Activated CD8-positive, alpha-beta memory T cell treated with anti-CD3 and anti-CD28 coated beads, Interleukin-2, amount 50 U/mL, for 4 hours (primary cell): ENCODE measurements at places on chromosomes 4 and X.
A peak's percentile ranks its signal among the peaks of the same experiment; 100 is the strongest.

DNA sequence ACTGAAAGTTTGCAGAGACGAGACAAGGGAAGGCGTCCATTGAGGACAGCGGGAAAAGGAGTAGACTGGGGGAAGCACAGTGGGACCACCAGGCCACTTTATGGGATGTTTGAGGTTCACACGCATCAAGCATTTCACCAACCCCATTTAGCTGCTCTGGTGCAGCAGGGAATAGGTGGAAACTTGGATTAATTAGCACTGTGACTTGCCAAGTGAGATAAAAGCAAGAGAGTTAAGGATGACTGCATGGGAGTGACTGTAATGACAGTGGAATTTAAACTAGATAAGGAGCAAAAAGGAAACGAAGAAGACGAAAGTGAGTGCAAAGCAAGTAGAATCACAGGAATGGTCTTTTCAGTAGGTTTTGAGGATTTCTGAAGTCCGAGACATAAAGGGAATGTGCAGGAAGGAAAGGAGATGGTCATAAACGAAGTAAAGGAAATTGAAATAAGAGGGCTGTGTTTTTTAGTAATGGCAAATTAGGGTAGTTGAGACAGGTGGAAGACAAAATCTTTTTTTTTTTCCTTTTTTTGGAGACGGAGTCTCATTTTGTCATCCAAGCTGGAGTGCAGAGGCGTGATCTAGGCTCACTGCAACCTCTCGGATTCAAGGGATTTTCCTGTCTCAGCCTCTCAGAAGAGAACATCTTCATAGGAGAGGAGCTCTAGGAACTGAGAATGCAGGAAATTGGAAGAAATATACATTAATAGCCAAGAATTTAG is 119.0 kb upstream of the MAP9 start:
- DNase-seq = no peak

- no peak for DNase-seq
These were observed 52.2 kb downstream of the AFM start for GRCh38 chr4:73533515-73534422.

- no peak for DNase-seq
These were observed 84.7 kb downstream of the RAP1GDS1 start for GRCh38 chr4:98345838-98346237.

- no peak for DNase-seq
These were observed 12.0 kb upstream of the RTL9 start for GRCh38 chrX:110346681-110347080.

- no peak for DNase-seq
These were observed 1080.3 kb downstream of the ARAP2 start for GRCh38 chr4:35164063-35164462.

- DNase-seq = no peak
These were observed 138.0 kb downstream of the VEGFC start for GRCh38 chr4:176654565-176655216.

DNA sequence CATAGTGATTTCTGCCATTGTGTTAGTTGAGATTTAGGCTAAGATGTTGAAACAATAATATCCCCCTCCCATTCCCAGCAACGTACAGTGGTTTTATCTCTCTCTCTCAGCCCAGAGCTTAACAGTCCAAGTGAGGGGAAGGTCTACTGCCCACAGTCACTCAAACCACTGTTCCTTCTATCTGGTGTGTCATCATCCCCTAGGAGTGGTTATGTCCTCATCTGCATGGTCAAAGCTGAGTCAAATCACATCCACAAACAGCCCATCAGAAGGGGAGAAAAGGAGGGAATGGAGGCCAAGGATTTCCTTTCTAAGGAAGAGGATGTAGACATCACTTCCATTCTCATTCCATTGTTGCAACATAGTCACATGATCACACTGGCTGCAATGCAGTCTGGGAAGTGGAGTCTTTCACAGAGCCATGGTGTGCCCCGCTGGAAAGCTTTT is 42.8 kb upstream of the CHRNA9 start:
- DNase-seq = no peak

DNA sequence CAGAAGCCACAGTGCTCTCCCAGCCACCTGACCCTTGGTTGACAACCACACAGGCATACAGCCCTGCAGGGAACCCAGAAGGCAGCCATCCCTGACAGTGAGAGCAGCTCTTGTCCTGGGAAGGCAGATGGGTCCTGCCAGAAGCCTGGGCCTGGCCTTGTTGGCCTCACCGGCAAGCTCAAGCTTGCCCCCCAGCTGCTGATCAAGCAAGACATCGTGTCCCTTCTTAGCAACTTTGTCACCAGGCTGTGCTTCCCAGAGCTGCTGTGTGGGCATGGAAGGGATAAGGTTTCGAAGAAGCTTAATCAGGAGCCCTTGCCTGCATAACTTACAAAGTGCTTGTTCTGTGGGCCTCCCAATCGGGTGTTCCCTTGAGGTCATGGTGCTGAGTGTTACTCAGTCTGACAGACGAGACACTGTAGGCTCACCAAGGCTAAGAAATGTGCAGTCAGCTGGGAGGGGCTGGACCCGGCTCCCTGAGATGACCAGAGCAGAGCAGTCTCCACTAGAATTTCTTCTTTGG is 6.8 kb upstream of the ABLIM2 start:
- DNase-seq = no peak

GRCh38 chr4:1171311-1172227 is 814 bp downstream of the SPON2 start:
- DNase-seq = peak; percentile 56

- DNase-seq = no peak
These were observed 17.3 kb upstream of the TBC1D14 start for GRCh38 chr4:6892190-6892908.

GRCh38 chrX:134548257-134549201 is 88.6 kb downstream of the HPRT1 start:
- DNase-seq = no peak

GRCh38 chr4:7500404-7500803 is 65.7 kb upstream of the PSAPL1 start:
- no peak for DNase-seq

DNA sequence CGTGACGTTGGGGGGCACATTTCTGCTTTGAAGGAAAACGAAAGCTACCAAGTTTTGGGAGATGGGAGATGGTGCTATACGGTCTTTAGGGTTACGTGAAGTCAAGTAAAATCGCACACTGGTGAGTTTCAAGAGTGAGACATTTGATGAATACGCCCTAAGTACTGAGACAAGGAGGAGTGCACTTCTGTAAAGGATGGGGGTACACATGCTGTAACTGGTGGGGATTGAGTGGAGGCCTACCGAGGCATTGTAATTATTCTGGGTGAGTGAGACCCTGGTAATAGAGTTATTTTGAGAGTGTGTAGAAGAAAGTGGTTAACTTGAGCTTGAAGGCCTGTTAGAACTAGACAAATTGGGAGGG is 536 bp downstream of the SH3BGRL start:
- no peak for DNase-seq

DNA sequence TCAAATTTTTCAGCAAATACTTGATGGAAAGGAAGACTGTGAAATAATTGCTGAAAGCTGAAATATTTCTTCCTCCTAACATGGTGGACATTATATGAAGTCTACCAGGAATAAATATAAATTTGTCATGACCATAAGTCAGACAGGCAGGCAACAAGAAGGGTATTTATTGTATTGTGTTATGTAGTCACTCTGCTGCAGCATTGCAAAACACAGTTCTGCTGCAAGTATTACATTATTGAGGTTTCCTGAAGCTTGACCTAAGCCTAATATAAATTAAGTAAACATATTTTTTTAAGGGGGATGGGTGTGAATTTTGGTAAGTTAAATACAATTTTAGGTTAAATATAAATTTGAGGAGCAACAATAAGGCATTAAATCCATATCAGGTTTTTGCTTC is 60.2 kb upstream of the MAOA start:
- no peak for DNase-seq

- no peak for DNase-seq
These were observed 109.8 kb downstream of the LUZP4 start for GRCh38 chrX:115399306-115399705.
